ENCODE measurements at places on chromosomes 7 and 10. TPM values are rescaled to one million over a fixed set of nuclear protein-coding genes. Genes with fewer than 3 reads are reported as not detected.

- DNase-seq: no peak
Observed at GRCh38 chr7:44540592-44541027, 520 bp downstream of the NPC1L1 start.

DNA sequence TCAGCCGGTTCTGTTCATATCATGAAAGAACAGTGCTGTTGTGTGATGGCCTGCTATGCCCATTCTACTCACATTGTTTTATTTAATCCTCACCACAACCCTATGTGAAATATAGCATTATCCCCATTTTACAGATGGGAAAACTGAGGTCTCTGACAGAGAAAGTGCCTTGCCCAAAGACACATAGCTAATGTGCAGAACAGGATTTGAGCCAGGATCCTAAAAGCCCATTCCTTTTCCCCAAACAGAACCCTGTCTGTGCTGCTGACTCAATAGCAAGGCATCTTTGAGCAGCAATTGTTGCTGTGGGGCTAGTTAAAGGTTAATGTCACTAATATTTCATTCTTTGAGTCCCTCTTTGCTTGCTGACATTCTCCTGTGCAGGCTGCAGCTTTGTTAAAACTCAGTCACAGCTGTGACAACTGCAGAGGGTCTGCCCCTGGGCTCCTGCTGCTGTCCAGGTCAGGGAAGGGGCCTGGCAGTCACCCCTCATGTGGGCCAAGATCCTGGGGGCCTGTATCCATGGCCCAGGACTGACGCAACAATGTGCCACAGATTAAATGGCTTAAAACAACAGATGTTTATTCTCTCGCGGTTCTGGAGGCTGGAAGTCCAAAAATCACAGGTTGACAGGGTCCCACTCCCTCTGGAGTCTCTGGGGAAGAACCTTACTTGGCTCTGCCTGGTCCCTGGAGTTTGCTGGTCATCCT lies 40.4 kb downstream of the AFAP1L2 start:
- no peak for DNase-seq

GRCh38 chr7:31819031-31819430 lies 132.0 kb downstream of the PPP1R17 start:
- DNase-seq: no peak

- no peak for DNase-seq
Observed at GRCh38 chr10:12221323-12222298, 25.6 kb downstream of the CDC123 start.

- DNase-seq: no peak
Observed at GRCh38 chr10:88116971-88117626, 253.7 kb downstream of the PTEN start.

The NPY4R2 gene
- total RNA-seq: not detected

- no peak for DNase-seq
Observed at GRCh38 chr7:26616235-26616634, 248.2 kb downstream of the SKAP2 start.

GRCh38 chr10:103564776-103565520 lies 71.4 kb downstream of the NEURL1 start:
- peak; percentile 49 for DNase-seq
